ENCODE measurements at places on chromosomes 2 and 18. TPM values are rescaled to one million over a fixed set of nuclear protein-coding genes. Genes with fewer than 3 reads are reported as not detected.

The HRH4 gene
- total RNA-seq, result 0.74 TPM

The FAM237A gene
- total RNA-seq, result not detected

The MC2R gene
- total RNA-seq, result not detected

The ELOA2 gene
- total RNA-seq, result not detected

The GPR55 gene
- total RNA-seq, result 0.15 TPM

The NGEF gene
- 1.3 TPM for total RNA-seq

The KIF1A gene
- 0.40 TPM for total RNA-seq

The RRM2 gene
- 12.9 TPM for total RNA-seq

The SOX11 gene
- total RNA-seq, result 0.06 TPM

The HOXD10 gene
- total RNA-seq, result 0.55 TPM

The ZNF385B gene
- total RNA-seq, result 70.7 TPM

The CKAP2L gene
- total RNA-seq, result 0.49 TPM

The TUBA3E gene
- not detected for total RNA-seq

The MYO7B gene
- total RNA-seq, result 3.7 TPM

The FBXO48 gene
- total RNA-seq, result 0.46 TPM

The ANKRD44 gene
- 41.0 TPM for total RNA-seq

The LAMA3 gene
- total RNA-seq, result 177 TPM

The CCDC195 gene
- total RNA-seq, result not detected

The CDCA7 gene
- total RNA-seq, result 1.0 TPM

- no peak for DNase-seq
These were observed 703.6 kb downstream of the CPS1 start for GRCh38 chr2:211259831-211260476.

- DNase-seq, result no peak
These were observed 40.8 kb downstream of the CXCR4 start for GRCh38 chr2:136077107-136077506.

DNA sequence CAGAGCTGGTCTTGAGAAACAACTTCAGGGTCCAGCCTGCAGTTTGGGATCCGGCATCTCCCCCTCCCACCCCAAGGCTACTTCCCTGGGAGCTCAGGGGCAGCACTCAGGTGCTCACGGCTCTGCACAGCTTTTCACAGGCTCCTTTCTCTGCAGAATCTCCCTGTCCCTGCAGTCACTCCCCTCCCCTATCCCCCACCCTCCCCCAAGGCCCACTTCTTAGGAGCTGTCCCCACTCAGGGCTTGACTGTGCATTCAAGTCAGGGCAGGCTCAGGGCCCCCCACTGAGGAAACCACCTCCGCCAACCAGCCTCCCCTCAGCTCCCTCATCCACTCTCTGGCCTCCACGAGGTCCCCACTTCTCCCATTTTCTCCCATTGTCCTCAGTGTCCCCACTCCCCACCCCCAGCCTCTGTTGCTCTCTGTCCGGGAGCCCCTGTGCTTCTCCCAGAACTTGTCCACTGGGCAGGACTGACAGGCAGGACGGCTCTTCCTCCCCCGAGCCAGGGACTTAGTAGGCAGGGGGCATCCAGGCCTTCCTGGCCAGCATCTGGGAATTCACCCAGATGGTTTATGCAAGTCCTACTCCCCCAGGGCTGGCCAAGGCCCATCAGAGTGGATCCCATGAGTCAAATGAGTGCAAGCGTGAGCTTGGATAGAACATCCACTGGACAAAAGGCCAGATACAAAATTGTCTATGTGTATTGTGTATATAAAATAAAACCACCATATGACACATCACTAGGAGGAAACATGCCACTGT is 7.6 kb downstream of the NMUR1 start:
- no peak for DNase-seq

- DNase-seq, result no peak
These were observed 47.4 kb upstream of the GPR45 start for GRCh38 chr2:105194022-105194675.

DNA sequence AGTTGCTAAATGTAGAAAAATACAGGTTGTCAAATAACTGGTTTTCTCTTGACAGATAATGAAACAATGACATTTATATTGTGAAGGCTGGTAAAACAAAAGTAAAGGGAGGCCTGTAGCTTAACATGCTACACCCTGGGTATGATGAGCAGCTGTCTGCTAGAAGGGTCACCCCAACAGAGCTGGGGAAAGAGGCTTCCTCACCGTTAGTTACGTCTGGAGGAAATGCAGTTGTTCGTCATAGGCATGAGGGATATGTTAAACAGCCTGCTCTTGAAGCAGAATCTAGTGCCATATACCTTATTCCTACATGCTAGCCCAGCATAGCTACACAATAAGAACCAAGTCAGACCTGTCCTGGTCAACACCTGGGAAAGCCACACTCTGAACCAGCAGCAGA is 49.9 kb downstream of the LPIN2 start:
- DNase-seq, result no peak

GRCh38 chr2:111226876-111227700 is 106.4 kb downstream of the BCL2L11 start:
- DNase-seq, result no peak

GRCh38 chr2:117968722-117969121 is 45.1 kb downstream of the CCDC93 start:
- no peak for DNase-seq

- DNase-seq, result no peak
These were observed 56.7 kb downstream of the DIS3L2 start for GRCh38 chr2:232018181-232018580.

DNA sequence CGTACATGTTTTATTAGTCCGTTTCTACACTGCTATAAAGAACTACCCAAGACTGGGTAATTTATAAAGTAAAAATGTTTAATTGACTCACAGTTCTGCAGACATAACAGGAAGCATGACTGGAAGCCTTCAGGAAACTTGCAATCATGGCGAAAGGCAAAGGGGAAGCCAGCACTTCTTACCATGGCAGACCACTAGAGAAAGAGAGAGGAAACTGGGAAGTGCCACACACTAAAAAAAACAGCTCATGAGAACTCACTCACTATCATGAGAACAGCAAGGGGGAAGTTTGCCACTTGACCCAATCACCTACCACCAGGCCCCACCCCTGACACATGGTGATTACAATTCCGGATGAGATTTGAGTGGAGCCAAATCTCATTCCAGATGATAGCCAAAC is 466.2 kb downstream of the IRS1 start:
- DNase-seq, result peak; percentile 24

GRCh38 chr18:69817335-69817940 is 130.2 kb downstream of the CD226 start:
- no peak for DNase-seq

- DNase-seq, result no peak
These were observed 27.1 kb downstream of the CREG2 start for GRCh38 chr2:101360232-101360631.

- no peak for DNase-seq
These were observed 16.2 kb downstream of the SETBP1 start for GRCh38 chr18:44696892-44697291.

DNA sequence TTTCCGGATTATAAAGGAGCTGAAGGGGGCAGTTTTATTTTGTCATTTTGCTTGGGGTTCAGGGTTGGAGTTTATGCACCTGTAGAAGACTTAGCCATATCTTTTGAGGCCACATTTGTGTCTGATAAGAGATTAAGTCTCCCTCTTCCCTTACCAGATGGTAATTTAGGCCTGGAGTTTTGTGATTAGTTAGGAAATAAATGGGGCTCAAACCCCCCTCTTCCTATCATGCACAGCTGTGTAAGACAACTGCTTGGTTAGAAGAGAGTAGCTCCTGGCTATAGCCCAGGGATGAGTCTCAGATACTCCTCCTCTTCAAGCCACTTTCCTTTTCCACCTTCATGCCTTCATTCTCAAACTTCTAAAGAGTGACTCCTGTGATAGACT is 802 bp upstream of the SAP130 start:
- DNase-seq, result no peak

DNA sequence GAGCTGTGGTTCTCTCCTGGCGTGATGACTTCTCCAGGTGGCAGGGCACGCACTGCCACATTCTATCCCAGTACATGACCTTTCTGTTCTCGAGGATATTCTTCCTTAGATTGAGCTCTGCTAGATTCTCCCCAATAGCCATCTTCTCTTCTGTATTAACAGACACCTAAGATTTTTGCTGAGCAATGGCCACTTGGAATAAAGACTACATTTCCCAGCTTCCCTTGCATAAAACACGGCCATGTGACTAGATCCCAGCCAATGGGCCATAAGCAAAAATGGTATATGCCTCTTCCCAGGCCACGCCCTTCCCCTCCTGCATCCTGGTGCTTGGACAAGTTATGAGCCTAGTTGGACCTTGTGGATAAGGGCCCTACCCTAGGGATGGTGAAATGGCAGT is 82.1 kb downstream of the EIF2AK3 start:
- DNase-seq, result no peak

DNA sequence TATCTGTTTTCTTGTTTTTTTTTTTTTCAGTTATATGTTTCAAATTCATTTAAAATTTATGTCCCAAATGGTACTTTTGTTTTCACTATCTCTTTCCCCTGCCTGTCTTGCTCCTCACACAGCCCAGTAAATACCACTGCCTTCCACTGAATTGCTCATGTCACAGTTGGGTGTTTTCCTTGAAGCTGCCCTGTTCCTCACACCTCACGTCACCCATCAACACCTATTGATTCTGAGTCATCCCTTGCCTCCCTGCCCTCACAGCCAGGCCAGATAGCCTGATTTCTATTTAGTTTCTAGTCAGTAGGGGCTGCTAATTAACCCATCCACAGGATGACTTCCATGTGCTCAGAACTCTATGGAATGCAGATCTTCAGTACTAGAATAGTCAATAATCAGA is 25.3 kb downstream of the FSHR start:
- no peak for DNase-seq

DNA sequence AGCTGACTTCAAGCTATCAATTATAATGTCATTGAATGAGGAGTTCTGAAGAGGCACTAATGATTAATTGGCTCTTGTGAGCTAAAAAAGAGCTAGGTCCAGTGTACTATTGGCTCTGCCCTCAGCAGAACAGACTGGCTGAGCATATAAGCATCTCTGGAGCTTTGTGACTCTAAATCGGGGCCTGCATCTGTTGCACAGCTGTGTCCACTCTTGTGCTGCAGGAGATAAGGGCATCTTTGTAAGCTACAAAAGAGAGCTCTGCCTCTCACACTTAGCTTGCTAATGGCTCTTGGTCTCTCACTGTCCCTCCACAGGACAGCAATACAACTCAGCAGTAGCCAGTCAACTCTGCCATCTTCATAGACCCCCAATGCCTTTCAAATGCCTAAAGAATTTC is 61.5 kb upstream of the L3MBTL4 start:
- DNase-seq, result no peak

GRCh38 chr2:50948681-50949080 is 83.3 kb downstream of the NRXN1 start:
- no peak for DNase-seq

DNA sequence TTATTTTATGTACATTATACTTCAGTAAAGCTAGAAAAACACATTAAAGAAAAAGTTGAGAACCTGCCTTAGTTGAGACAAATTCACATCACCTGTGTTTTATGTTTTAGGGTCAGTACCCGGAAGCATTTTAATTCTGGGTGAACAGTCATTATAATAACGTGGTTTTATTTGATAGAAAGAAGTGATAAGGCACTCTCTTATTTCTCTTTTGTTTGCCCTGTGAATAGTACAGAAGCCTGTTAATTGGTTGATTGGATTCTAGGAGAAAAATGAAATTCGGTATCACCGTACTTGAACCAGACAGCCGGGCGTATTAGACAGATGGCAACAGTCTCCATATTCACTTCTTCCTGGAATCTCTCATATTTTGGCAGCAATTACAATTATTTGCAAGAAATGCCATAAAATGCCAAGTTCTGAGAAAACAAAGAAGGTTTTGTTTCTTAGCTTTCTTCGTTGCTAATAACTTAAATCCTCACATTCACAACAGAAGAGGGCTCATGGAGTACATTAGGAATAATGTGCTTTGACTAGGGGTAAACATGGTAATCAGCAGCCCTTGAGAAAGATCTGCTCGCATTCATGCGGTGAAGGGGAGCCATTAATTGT is 168.7 kb upstream of the RASGRP3 start:
- no peak for DNase-seq

DNA sequence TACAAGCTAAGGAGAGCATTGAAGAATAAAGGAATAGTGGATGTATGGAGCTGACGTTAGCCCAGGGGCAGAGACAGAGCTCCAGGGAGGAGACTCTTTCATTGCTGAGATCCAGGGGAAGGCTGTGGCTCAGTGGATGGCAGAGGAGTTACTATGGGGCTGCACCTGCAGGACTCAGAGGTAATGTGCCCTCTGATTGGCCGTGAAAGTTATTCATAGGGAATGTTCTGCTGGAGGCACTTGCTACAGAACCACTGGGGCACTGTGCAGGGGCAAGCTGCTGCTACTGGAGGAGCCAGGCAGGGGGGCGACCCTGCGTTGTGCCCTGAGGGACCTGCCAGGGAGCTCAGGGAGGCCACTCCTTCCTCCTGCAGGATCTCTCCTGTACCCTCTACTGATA is 199.2 kb downstream of the PTPRM start:
- DNase-seq, result no peak

DNA sequence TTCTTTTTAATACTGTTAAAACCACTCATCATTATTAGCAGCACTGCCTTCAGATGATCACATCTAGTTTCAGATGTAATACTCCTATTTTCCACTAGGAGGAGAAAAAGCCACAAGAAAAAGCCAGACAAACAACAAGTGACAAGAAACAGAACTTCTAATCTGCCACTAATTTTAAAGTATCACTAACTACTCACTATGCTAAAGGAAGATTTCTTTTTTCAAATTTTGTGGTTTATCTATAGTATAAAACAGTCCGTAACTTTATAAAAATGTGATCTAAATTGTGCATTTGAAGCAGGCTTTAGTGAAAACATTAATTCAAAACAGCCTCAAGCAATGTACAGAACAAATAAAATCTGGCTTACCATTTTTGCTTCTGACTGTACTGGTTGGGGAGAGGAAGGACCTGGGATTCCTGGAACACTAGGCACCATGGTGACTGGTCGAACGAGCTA is 56.8 kb downstream of the ATF2 start:
- DNase-seq, result no peak

GRCh38 chr2:37084797-37085196 is 479 bp downstream of the GPATCH11 start:
- no peak for DNase-seq

DNA sequence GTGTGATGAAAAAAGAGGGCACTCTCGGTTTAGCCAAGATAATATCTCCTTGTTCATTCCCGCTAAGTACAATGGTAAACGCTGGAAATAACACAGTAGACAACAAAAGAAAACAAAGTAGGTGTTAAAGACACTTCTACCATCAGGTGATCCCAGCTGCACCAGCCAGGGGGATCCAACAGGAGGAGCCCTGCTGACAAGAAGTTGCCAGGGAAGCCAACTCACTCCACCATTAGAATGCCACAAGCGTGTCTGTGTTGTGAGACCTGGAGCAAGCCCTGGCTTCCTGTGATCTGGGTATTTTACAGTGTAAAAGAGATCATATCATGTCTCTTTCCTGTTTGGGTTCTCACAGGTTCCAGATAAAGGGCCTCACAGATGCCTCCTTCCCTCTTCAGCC is 117.0 kb downstream of the GRB14 start:
- no peak for DNase-seq
